Astrocyte of the cerebellum (primary cell): ENCODE measurements at places on chromosomes 3 and 15.

DNA sequence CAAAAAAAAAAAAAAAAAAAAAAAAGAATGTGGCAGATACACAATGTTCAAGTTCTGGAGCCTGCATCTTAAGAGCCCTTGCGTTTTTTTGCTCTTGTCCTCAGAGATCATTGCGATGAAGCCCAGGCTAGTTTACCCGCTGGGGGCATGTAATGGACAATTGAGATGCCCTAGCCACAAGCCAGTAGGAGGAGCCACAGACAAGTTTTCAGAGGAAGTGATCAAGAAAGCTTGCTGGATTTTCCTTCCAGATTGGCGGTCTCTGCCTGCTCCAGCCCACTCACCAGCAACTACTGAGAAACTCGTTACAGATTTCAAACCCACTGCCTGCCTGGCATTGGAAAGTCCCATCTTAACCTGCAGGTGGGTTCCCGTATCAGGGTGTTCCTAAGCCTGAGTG is 192.1 kb upstream of the EOMES start:
- DNase-seq, result no peak

DNA sequence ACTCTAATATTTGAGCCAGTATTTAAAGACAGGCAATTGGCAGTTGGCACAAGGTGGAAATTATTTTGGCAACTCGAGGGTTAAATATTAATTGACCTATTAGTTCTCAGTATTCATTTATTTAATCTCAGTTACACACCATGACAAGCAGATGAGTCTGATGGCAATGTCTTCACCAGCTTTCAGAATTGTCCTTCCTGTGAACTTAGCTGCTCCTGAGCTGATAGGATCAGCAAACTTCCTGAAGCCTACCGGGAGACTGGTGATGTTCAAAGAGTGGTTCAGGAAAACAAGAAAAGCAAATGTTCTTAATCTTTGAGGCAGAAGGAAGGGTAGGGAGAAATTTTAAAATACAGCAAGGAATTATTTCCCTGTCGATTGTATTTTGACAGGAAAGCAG is 522.2 kb downstream of the SOX2 start:
- no peak for DNase-seq

DNA sequence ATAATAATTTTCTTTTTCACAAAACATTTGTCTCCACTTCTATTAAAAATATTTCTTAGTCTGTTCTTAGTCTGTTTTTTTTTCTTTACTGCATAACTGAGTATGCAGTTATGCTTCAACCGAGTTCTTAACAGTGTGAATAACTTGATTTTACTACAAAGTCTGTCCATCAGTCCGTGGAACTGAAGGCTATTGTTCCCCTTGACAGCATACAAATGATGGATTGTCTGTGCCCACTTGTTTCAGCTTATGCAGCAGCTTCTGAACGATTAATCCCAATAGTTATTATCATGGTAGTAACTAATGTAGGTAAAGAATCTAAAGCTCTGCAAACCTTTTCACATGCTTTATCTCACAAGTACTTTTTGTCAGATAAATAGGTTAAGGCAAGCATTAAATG is 150.7 kb downstream of the SSR3 start:
- DNase-seq, result no peak

DNA sequence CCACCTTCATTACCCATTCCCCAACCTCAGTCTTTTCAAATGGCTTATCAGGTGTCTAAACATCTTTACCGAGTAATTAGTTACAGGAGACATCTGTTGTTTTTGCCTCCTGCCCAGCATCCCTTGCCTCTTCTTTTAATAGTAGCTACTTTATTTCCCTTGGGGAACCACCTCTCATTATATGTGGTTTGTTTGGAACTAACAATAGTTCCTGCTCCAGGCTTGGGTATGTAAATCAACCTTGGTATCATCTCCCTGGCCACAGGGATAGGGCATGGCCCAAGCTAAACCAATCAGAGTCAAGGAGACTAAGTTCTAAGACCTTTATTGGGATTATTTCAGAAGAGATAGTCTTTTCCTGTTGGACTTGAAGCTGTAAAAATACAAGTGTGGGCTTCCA is 76.6 kb downstream of the ETV5 start:
- no peak for DNase-seq

GRCh38 chr3:193589616-193590015 is 3.4 kb upstream of the OPA1 start:
- no peak for DNase-seq

DNA sequence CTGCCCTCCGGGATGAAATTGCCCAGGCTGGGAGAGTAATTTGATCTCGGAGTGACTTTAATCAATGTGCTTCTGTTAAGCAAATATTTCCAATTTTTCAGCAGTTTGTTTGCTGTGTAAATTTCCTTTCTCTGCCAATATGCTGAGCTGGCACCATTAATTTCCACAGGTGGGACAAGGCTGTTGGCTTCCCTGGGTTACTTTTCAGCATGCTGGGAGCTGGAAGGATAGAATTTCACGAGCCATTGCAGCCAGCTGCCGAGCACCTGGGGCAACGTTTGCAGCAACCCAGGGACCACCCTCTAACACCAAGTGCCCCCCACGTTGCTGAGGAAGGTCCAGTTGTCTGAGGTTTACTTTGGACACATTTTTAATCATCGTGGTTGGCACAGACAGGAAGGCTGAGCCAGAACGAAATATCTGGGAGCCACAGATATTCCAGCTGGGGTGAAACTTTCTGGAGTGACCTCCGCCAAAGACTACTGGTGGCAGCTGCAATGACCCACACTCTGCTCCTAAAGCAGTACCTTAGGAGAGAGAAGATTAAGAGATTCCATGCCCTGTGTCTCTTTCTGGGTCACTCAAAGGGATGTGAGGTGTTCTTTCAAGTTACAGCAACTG is 293.3 kb upstream of the RGMA start:
- no peak for DNase-seq
